Endodermal cell (in vitro differentiated cells): ENCODE measurements at places on chromosomes 13 and 19.

DNA sequence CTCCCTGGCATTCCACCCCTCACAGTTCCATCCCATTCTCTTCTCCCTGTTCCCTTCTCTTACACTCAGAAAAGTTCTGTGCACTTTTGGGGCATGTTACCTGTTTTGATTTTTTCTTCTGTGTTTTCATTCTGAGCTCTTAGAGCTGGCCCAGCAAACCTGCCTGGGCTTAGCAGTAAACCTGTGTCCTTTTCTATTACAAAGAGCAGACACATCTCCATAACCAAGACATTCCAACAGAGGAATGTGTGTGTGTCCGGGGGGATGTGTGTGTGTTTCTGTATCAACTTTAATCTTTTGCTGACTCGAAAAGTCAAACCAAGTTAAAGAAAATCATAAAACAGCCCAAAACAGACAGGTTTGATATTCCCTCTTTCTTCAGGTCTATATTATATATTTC is 49.1 kb upstream of the SOX21 start:
- DNase-seq = no peak

GRCh38 chr19:44943801-44944249 is 1.8 kb downstream of the APOC4 start:
- DNase-seq = no peak

DNA sequence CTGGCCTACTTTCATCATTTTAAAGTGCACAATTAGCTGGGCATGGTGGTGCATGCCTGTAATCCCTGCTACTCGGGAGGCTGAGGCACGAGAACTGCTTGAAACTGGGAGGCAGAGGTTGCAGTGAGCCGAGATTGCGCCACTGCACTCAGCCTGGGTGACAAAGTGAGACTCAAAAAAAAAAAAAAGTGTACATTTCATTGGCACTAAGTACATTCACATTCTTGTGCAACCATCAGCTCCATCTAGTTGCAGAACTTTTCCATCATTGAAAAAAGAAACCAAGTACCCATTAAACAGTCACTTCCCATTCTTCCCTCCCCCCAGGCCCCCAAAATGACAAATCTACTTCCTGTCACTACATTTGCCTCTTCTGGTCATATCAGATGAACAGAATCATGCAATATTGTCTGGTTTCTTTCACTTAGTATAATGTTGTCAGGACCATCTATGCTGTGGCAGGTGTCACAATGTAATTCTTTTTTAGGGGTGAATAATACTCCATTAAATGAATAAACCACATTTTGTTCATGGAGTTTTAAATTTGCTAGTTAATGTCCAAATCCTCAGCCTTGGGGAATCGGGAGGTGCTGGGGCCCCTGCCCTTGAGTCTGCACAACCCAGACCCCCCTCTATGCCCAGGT is 7.4 kb upstream of the SIGLEC11 start:
- DNase-seq = no peak

DNA sequence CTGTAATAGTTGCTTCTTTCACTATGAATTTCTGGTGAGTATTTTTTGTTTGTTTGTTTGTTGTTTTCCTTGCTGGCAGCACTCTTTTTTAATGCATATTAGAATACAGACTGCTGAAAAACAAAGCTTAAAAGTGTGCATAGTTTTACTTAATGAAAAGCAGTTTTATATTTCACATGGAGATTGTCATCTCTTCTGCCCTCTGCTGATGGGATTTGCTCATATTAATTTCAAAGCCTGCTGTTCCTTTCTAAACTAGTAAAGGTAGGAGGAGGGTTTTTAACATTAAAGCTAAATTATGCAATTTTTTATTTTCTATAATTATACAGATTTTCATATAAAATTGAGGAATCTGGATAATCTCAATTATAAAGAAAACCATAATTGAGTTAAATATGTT is 692.6 kb upstream of the SLITRK1 start:
- no peak for DNase-seq

GRCh38 chr19:36257520-36257876 is 42.6 kb downstream of the ZNF146 start:
- DNase-seq = no peak

- no peak for DNase-seq
Measured at GRCh38 chr19:16381756-16382401, 57.3 kb downstream of the KLF2 start.

GRCh38 chr13:69755101-69755500 is 352.5 kb upstream of the ATXN8OS start:
- DNase-seq = no peak

- no peak for DNase-seq
Measured at GRCh38 chr13:44312834-44313551, 60.6 kb upstream of the SERP2 start.
